Stimulated activated CD4-positive, alpha-beta T cell treated with anti-CD3 and anti-CD28 coated beads, Interleukin-12 subunit alpha, Interleukin-12 subunit beta, amount 100 ng/mL, for 24 hours (primary cell): ENCODE measurements at places on chromosomes 3 and 15.

GRCh38 chr3:159532577-159532976, 456.1 kb upstream of the IL12A start:
- DNase-seq, result no peak

DNA sequence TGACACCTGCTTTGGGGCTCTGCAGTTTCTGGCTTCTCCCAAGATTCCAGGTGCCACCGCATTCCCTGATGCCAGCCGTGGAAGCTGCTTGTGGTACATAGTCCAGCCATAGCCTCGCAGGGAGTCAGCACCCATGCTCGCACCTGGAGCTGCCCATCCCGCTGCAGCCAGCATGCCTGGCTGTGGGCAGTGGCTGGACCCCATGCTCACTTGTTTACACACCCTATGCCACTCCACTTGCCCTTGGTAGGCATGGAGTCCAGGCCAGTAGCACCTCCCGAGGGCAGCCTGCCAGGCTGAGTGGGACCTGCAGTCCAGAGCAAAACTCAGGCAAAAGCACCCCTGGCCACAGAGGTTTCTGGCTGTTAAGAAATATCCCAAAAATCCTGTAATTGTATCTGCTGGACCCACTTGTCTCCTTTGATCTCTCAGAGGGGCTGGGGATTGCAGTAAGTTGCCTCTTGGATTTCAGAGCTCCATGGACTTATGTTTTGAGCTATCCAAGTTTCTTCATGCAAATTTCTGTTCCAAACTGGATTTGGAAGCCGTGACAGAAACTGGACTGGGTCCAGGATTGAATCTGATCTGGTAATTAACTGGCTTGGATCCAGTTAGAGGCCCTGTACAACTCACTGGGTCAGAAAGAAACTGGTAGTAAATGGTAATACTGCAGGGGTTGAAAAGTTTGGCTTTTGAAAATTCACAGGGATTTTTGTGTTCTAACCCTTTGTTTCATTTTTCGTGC, 149.3 kb downstream of the FMN1 start:
- no peak for DNase-seq

DNA sequence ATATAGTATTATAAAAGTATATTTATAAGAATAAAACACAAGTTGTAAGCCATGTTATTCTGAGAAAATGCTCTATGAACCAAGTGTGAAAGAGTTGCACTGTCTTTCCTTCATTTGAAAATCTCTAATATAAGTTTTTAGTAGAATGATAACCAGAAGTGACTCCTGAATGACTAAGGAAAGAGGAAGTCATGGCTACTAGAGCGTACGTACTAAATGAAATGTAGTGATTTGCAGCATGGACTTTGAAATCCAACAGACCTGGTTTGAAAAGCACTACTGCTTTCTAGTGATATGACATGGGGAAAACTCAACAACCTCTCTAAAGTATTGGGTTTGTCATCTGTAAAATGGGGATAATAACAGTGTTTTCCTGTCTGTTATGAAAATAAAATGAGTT, 10.3 kb upstream of the DNAJC13 start:
- no peak for DNase-seq

GRCh38 chr3:17088602-17089313, 204.0 kb downstream of the PLCL2 start:
- DNase-seq, result no peak

GRCh38 chr3:123092243-123092642, 25.4 kb downstream of the PDIA5 start:
- DNase-seq, result no peak

GRCh38 chr3:162077108-162077507, 580.5 kb downstream of the OTOL1 start:
- no peak for DNase-seq

DNA sequence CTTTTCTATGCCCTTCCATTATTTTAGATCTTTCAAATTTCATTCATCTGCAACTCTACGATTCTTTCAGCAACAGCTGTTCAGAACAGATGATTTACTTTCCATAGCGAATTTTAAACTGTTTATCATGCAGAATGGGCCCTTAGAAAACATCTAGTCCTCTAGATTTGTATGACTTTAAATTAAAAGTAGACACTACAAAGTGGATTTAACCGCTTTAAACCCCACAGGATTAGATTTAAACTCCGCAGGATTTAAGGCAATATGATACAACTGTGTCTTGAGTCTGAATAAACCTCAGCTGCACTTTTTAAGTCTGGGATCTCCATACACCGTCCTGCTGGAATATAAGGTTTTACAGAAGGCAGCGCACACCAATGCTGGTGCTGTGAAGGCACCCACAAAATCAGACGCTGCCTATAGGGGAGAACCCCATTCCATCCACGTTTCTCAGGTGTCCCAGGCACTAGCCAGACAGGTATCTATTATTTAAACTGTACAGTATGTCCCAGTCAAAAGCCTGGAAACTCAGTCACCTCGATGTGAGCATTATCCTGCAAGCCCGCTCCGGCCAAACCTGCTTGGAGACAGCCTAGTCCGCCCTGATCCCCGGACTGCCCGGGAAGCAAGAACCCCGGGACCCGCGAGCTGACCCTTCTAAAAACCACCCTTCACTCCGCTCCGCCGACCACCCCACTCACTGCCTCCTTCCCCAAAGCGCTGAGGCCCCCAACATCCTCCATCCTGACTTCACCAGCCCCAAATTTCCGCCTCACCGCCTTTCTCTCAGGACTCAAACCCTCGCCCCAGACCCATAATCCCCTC, 768 bp downstream of the ANO10 start:
- DNase-seq, result no peak

- DNase-seq, result no peak
Observed at GRCh38 chr3:73449774-73450173, 175.0 kb downstream of the PDZRN3 start.

- no peak for DNase-seq
Observed at GRCh38 chr3:160009525-160009924, 20.9 kb downstream of the IL12A start.

DNA sequence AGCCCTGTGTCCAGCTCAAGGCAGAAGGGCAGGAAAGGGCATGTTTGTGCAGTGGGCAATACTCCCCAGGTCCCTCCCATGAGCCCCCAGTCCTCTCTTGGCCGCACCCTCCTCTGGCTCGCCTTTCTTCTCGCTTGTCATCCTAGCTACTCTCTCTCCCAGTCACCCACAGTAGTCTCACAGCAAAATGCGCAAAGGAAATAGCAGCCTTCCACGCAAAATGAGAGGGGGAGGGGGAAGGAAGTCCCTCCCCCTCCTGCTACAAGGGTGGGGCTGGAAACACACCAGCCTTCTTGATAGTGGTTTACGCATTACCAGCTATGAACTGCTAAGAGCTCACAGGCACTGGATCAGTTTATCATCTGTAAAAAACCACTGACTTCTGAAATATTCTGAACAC, 83.8 kb downstream of the GADL1 start:
- DNase-seq, result no peak

GRCh38 chr3:53180305-53181023, 19.5 kb downstream of the PRKCD start:
- DNase-seq, result no peak

DNA sequence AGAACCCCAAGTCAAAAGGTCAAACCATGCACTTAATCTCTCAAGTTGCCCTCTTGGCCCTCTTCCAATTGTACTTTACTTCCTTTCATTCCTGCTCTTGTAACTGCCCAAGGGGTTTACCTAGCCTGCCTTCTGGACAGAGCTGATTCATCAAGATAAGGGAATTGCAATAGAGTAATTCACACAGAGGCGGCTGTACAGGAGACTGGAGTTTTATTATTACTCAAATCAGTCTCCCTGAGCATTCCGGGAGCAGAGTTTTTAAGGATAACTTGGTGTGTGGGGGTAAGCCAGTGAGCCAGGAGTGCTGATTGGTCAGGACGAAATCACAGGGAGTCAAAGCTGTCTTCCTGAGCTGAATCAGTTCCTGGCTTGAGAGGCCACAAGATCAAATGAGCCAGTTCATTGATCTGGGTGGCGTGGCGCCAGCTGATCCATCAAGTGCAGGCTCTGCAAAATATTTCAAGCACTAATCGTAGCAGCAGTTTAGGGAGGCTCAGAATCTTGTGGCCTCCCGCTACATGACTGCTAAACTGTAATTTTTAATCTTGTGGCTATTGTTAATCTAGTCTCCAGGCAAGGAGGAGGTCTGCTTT, 590.0 kb downstream of the EPHA3 start:
- DNase-seq, result no peak

GRCh38 chr3:167886690-167887089, 151.2 kb downstream of the SERPINI1 start:
- DNase-seq, result no peak

GRCh38 chr3:4426782-4427344, 40.2 kb downstream of the SUMF1 start:
- DNase-seq, result no peak

GRCh38 chr15:47857776-47858167, 140.5 kb downstream of the SEMA6D start:
- no peak for DNase-seq

DNA sequence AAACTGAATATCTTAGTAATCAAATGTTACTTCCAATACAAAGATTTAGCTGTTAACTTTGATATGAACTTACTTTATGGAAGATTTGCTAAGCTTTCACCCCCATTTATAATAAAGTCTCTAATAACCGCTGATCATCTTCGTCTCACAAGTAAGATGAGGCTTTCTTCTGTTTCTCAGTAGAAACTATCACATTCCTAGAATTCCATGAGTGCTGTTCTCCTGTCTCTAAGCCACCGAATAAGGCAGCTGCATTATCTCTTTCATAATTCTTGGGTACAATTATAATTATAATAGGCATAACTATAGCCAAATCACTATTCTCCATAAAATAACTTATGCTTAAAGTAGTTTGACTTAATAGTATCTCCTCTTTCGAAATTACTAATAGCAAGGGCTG, 18.3 kb upstream of the SETMAR start:
- DNase-seq, result no peak

DNA sequence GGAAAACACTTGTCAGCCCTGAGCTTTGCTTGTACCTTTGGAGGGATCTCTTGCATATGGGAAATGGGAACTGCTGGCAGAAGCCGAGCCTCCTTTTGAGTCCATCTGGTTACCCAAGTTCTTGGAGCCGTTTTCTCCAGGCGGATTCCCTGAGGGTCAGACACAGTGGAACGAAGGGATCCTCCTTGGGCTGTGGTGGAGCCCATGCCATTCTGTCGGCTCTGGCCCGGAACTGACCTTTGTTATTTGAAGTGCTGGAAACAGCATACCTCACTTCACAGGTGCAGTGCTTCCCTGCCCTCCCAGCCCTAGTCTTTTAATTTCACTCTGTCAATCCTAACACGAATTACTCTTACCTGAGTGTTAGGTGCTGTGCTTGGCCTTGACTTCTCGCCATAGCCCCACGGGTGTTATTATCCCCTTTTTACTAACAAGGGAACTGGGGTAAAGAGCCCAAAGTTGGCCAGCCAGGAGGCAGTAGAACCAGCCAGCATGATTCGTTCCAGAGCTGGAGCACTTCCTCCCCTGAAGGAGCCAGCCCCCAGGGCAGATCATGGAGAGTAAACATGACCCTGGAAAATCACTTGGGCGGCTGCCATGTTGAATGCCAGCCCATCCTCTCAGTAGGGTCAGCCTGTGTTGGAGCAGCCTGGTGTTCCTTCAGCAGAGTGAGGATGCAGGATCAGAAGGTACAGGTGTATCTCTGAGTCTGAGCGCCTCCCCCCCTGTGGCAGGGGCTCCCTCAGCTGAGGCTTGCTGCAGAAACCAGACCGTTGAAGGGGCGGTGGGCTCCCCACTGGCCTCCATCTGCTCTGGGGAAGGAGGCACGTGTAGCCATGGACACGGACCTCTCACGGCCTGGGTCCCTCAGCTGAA, 143.2 kb downstream of the DNAJB8 start:
- DNase-seq, result no peak

DNA sequence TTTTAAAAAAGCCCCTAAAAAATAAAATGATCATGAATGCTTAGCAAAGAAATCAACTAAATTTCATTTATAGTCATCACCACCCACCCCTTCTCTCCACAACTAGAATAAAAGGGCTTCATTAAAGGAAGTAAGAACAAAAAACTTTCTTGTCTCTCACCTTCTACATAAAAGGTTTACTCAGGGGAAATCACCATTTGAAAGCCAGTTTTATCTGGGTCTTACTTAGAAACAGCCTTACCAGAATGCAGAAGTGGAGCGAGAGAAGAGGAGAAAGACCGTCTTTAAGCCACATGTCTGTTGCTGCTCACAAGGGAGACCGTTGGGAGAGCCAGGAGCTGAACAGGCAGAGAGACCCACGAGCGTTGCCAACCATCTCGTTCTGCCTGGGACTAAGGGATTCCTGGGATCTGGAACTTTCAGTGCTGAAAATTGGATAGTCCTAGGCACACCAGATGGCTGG, 350.1 kb upstream of the PROK2 start:
- DNase-seq, result no peak

- DNase-seq, result no peak
Observed at GRCh38 chr3:71579326-71579934, 4.1 kb downstream of the FOXP1 start.
